ENCODE measurements at places on chromosomes 1 and 21.

GRCh38 chr21:21030311-21030710 lies 32.1 kb downstream of the NCAM2 start:
- DNase-seq, result no peak

GRCh38 chr1:241716915-241717656 lies 65.0 kb downstream of the WDR64 start:
- no peak for DNase-seq

GRCh38 chr1:4762146-4762545 lies 107.7 kb downstream of the AJAP1 start:
- no peak for DNase-seq

DNA sequence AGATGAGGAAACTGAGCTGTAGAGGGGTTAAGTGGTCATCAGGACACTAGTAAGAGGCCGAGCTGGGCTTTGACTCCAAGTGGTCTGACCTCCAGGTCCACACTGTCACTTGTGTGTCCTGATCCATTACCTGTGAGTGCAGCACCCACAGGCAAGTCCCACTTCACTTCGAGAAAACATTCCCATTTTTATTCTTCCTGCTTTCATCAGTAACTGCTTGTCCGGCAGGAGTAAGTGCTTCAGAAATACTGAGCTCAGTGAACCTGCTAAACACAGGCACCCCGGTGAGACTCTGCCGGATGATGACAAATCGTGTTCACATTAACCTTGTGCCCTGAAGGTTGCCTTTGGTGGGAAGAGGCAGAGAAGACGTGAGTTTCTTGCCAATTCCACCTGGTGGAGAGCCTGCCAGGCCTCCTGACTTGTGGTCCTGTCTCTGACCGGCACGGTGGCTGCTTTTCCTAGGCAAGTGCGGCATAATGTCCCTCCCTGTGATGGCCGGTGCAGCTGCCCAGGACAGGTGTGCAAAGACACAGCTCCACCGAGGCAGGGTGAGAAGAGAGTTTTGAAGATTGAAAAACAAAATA lies 29.4 kb downstream of the ZBTB18 start:
- no peak for DNase-seq

- no peak for DNase-seq
These were observed 58.8 kb downstream of the RAB3GAP2 start for GRCh38 chr1:220213382-220213983.

GRCh38 chr1:116382321-116382720 lies 9.3 kb downstream of the ATP1A1 start:
- DNase-seq, result no peak

GRCh38 chr1:212700892-212701819 lies 1.5 kb upstream of the BATF3 start:
- DNase-seq, result peak; percentile 30

DNA sequence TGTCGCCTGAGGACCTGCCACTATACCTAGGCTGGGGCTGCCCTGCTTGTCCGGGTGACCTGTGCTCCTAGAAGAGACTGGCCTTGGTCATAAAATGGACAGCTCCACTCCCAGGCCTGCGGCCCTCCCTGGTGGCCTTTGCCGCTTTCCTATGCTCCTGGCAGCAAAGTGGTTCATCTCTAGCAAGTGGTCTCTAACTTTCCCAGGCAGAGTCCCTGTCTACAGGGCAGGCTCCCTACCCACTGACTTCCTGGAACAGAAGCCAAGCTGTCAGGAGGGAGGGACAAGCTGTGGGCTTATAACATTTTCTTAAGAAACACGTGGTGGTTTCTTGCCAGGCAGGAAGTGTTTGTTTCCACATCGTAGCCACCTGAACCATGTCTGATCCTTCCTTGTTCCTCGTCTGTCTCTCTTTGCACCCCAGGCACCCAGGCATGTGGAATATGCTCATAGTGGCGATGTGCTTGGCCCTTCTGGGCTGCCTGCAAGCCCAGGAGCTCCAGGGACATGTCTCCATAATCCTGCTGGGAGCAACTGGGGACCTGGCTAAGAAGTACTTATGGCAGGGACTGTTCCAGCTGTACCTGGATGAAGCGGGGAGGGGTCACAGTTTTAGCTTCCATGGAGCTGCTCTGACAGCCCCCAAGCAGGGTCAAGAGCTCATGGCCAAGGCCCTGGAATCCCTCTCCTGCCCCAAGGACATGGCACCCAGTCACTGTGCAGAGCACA lies 10.1 kb downstream of the H6PD start:
- DNase-seq, result no peak

- peak; percentile 95 for DNase-seq
These were observed at the start of gene RLF for GRCh38 chr1:40161125-40161887. RLF (plus strand) TSS chr1:40161387; CDS start chr1:40161400, 13 bp downstream.

DNA sequence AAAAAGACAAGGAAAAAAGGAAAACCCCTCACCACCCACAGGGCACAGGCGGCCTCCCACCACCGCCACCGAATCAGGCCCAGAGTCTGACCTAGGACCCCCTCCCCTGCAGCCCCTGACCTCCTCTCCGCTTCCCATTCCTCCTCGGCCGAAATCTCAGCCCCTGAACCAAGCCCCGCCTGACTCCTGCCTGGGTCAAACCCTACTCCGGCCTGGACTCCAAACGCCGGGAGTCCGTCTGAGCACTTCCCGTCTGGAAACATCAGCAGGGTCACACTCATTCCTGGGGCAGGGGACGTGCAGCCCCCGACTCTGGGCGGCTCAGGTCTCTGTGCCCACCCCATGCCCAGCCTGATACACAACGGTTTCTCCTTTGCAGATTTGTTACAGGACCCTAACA lies 26.4 kb upstream of the SUMO3 start:
- DNase-seq, result no peak

DNA sequence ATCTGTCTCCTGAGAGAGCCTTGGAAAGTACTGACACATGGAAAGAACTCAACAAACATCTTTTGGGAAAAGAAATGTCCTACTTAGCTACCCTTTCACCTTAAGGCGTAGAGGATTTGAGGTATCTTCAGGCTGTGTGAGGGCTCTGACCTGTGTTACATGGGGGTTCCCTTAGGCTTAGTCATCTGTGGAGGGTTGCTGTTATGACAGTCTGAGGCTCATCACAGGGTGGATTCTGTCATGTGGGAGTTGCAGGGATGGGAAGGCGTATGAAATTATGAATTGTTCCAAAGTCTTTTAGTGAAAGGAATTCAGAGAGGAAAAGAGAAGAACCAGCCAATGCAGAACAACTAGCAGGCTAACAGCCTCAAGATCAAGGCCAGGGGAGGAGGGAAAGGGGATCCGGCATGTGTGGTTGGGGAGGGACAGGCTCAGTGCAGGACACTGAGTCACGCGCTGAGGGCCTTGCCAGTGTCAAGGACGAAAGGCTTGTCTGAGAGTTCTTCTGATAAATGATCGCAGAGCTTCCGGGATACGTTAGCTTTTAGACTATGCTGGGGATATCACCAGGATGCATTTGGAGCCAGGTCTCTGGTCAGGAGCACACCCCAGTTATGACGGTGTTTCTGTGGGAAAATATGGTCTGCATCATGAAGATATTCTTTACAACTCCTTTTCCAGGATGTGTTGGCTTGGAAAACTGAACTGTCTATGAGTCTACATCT lies 24.6 kb upstream of the PLA2G2C start:
- no peak for DNase-seq

- no peak for DNase-seq
These were observed 42.1 kb downstream of the HOOK1 start for GRCh38 chr1:59856725-59857338.

DNA sequence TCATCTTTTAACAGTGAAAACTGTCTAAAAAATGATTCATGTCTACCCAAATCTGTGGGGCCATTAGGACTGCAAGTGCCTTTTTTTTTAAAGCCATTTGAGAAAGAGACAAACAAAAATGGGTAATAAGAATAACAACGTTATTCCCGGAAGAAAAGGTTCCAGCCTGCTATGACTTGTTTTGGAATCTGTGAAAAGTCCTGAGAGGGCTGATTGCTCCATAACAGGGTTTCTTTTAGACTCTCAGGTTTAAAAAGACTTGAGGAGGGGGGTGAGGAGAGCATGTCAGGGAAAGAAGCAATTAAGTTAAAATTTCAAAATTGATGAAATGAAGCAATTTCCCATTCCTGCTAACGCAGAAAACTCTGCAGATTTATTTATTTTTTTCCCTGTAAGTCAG lies 56.4 kb downstream of the CACHD1 start:
- DNase-seq, result no peak

DNA sequence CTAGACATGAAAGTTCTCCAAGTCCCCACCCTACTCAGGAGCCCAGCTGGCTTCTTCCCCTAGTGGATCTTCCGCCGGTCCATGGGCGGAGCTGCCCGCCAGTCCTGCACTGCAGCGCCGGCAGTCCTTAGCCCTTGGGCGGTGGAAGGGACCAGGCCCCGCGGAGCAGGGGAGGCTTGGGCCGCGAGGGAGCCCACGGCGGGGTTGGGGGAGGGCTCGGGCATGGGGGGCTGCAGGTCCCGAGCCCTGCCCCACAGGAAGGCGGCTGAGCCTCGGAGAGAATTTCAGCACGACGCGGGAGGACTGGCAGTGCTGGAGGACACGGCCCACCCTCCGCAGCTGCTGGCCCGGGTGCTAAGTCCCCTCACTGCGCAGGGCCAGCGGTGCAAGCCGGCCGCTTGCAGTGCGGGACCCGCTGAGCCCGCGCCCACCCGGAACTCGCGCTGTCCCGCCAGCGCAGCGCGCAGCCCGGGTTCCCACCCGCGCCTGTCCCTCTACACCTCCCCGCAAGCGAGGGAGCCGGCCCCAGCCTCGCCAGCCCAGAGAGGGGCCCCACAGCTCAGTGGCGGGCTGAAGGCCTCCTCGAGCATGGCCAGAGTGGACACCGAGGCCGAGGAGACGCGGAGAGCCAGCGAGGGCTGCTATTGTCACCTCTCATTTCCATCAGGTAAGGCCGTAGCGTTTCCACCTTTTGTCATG lies 1398.6 kb downstream of the MRPL39 start:
- no peak for DNase-seq

- DNase-seq, result no peak
These were observed 300.8 kb downstream of the RRAGC start for GRCh38 chr1:38558500-38559445.

- DNase-seq, result no peak
These were observed 18.5 kb downstream of the UBE2G2 start for GRCh38 chr21:44783020-44783696.

- no peak for DNase-seq
These were observed 658.6 kb upstream of the CAMK1G start for GRCh38 chr1:208924928-208925327.

GRCh38 chr21:28160378-28160777 lies 832.3 kb downstream of the LTN1 start:
- DNase-seq, result no peak

- DNase-seq, result no peak
These were observed 1.5 kb downstream of the CACHD1 start for GRCh38 chr1:64471218-64472039.

GRCh38 chr1:97063532-97063931 lies 341.9 kb downstream of the PTBP2 start:
- no peak for DNase-seq

DNA sequence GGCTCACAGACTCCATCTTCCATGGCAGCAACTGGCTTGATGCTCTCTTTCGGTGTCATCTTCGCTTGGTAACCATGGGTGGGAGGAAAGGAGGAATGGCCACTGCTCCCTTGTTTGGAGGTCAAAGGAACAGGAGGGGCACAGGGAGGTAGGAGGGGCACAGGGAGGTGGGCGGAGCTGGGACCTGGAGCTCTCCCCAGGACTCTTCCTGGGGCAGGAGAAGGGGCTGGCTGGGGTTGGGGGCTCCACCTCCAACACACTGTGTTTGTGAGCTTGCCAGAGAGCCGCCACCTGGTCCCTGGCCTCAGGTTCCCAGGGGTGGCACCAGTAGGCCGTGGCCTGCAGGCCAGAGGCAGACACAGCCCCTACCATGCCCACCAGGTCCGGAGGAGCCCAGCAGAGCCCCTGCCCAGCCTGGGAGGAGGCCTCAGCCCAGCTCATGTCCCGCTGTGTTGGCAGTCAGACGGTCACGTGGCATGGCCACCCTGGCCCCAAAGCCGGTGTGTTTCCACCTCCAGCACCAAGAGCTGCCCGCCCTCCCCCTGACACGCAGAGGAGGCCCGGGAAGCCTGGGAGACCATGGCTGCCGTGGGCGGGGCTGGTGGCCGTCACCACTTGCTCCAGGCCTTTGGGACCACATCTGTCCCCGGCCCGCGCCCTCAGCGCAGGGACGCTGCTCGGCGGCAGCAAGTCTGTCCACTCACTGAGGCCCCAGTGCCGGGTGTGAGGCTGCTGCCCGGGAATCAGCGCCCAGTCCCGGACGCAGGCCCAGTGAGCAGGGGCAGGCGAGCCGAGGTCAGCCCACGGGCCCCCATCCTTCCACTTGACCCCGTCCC lies 73.9 kb downstream of the MORN1 start:
- no peak for DNase-seq

- peak; percentile 50 for DNase-seq
These were observed 5.7 kb downstream of the GJB3 start for GRCh38 chr1:34786521-34787325.

DNA sequence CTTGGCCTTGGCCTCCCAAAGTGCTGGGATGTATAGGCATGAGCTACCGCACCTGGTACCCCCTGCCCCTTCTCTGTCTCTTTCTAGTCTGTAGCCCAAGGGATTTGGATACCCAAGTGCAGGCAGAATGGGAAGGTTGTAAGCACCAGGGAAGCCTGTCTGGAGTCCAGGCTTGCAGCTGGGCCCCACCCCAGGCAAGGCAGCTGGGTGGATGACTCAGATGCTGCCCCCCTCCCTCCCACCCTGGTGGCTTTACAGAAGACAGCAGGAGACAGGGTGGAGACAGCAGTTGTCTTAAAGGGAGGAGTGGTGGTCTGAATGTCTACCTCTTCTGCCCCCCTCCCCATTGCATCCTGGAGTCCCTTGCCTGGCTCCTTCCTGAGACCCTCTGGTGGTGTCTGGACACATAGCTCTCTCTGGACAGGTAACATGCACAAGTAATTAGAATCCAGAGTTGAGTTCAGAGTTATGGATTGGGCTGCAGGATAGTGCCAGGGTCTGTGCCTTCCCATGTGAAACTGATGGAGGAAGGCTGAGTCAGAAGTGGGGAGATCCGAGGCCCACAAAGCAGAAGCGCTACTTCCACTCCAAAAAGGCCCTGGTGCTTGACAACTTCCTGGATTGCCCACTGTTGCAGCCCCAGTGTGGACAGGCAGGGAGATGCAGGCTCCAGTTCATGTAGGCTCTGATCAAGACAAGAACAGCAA lies 5.1 kb downstream of the LMNA start:
- no peak for DNase-seq

DNA sequence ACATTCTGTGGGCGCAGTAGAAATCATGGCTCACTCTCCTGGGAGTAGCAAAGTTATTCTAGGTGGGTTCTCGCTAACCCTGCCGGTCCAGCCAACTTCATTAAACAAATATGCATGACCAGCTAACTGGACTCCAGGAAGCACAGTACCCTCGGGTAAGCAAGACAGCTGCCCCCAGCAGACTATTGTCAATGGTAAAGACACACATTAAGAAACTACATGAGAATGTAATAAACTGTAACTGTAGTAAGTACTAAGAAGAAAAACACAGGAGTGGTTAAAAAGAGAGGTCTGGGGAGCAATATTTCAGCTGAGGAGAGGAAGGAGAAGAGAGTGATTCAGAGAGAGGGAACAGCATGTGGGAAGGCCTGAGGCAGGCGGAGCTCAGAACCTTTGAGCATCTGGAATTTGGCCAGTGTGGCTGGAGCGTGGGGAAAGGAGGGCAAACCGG lies 7.4 kb downstream of the SLC2A5 start:
- no peak for DNase-seq
